ENCODE measurements at places on chromosomes 11 and 22.

DNA sequence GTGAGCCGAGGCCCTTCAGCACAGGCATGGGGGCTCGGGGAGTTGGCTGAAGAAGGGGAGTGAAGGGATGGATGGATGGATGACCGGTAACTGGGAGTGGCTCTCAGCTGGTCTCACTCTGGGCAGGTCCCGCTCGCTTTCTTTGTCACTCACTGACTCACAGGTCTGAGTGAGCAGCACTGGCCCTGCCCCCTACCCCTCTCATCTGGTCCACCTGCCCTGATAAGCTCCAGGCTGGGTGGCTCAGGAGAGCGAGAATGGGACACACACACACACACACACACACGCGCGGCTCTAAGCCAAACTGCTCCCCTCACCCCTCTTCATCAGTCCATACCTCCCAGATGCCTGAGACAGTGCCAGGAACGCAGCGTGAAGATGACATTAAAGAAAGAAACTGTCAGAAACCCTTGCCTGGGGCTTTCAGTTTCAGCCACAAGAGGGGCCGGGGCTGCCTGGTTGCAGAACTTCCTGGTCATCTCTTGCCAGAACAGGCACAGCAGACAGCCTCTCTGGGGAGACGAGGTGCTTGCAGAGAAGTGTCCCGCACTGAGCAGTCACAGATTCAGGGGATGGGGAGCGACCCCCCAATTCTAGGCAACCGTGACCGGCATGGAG lies 16.5 kb upstream of the SHISAL1 start:
- no peak for DNase-seq

DNA sequence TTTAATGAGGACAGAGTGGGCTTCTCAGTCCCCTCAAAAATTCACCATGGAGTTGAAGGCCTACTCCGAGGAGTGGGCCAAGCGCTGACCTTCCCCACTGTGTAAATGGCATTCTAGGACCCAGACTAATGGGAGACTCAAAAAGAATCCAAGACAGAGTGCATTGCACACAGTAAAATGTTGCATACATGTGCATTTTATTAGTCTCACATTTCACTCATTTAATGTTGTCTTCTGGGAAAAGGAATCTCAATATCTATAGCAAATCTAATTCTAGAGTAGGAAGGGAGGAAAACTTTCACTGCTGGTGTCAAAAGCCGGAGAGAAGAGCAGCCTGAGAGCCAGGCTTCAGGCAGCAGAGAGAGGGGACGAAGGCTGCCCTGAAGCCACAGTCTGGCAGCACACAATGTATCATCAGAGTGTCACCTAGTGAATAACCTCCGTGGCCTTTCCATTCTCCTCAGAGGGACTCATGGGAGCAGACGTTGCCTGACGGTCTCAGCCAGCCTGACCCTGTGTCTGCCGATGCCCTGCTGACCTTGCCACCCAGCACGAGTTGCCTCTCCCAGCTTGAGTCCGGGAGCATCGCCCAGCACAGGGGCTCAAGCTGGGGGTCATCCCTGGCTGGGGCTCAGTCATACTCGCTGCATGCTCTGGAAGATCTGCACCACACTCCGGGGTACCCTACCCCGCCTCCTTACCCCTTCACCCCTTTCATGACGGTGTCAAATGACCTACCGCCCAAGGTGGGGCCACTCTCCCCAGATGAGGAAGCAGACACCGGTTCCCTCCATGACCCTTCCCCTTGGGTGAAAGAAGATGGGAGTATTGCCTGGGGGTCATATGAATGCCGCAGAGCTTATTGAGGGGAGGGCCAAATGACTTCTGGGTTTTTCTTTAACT lies 12.9 kb upstream of the POU2AF3 start:
- no peak for DNase-seq

- DNase-seq = peak; percentile 59
These were observed 192.6 kb downstream of the CASP12 start for GRCh38 chr11:104705490-104706190.

DNA sequence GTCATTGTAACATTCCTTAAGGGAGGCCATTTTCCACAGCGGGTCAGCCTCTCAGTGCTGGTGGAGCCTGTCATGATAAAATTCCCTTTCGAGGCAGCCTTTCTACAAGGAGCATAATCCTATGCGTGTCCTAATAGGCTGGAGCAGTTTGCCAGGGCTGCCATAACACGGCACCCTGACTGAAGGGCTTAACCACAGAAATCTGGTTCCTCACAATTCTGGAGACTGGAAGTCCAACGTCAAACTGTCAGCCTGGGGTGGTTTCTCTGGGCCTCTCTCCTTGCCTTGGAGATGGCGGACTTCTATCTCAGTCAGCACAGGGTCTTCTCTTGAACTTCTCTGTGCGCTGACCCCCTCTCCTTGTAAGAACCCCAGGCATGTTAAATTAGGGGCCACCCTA lies 1.4 kb upstream of the RGL4 start:
- DNase-seq = no peak

DNA sequence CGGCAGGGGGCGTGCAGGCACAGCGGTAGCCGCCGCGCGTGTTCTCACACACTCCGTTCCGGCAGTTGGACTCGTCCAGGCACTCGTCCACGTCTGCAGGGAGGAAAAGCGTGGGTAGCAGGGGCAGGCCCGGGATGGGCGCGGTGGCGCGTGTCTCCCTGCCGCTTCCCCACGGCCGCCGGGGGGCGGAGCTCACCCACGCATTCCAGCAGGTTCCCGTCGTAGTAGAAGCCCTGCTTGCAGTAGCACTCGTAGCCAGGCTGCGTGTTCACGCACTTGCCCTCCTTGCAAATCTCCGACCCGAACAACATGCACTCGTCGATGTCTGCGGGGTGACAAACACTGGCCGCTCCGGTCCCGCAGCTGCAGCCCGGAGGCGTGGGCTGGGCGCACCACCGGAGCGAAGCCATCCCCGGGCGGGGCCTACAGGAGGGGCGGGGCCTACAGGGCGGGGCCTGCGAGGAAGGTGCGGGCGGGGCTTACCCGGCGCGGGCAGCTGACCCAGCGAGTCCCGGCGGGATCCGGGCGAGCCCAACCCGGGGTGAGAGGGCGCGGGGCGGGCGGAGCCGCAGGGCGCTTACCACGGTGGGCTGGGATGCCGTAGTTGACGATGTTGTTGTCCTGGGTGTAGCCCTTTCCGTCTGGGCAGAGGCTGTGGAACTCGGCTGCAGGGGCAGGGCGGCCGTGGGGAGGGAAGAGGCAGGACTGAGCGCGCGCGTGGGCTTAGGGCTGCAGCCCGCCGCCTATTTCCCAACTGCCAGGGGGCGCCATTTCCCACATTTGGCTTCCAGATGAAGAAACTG lies 15.6 kb downstream of the SCYL1 start:
- peak; percentile 91 for DNase-seq

- DNase-seq = no peak
These were observed 43.9 kb downstream of the PDHX start for GRCh38 chr11:34960277-34960676.

DNA sequence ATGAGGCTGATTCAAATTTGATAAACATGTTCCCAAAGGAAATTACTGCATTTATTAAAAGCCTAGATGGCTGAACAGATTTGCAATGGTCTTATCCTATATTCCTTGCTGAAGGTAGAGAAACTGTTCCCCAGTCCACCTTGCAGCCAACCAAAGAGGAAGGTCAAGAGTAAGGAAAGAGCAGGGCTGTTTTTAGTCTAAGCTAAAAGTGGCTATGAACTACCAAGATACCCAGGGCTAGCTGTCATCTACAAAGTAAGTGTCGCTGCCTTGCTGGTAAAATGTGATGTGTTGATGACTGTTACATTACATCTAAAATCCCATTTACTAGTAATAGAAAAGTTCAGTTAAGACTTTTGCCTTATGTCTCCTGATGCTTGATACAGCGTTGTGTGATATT lies 290.1 kb upstream of the MPPED2 start:
- DNase-seq = no peak

- DNase-seq = no peak
These were observed 23.1 kb downstream of the NCAPD3 start for GRCh38 chr11:134200688-134201087.
